T-helper 22 cell (primary cell): ENCODE measurements at places on chromosomes 12 and 14.

- DNase-seq = no peak
Observed at GRCh38 chr12:101941306-101942249, 64.2 kb downstream of the DRAM1 start.

- DNase-seq = no peak
Observed at GRCh38 chr12:4807813-4808212, 87.6 kb downstream of the GALNT8 start.

- no peak for DNase-seq
Observed at GRCh38 chr12:43578782-43579181, 26.8 kb upstream of the ADAMTS20 start.

DNA sequence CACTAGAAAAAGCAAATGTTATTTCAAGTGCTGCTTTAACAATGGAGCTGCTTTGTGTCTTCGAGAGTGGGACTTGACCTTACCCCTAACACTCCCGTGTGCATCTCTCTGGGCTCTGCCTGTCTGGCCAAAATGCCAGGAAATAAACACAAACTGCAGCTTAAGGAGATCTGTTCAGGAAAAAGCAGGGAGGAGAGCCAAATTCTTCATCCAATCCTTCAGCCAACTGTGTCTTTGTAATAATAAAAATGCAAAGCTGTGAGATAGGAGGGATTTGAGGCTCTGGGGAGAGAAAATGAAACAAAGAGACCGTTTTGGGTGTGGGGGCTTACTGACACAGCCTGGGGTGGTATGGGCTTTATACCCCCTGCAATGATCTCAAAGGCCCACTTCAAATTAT lies 85.8 kb upstream of the WSCD2 start:
- DNase-seq = no peak

- DNase-seq = no peak
Observed at GRCh38 chr14:92850492-92850891, 56.4 kb downstream of the GOLGA5 start.

DNA sequence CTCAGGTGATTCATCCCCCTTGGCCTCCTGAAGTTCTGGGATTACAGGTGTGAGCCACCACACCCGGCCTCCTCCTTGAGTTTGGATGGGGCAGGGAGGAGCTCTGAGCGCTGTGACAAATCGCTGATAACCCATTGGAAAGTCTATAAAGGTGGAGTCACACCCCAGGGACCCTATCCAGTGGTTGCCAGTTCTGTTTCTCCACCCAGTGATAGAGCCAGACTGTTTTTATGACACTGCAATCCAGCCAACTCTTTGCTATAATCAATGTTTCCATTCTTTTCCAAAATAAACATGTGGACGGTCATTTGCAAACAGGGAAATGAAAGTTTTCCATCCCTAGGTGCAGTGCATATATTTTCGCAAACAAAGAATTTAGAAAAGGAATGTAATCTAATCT lies 142.0 kb upstream of the PELI2 start:
- DNase-seq = no peak

DNA sequence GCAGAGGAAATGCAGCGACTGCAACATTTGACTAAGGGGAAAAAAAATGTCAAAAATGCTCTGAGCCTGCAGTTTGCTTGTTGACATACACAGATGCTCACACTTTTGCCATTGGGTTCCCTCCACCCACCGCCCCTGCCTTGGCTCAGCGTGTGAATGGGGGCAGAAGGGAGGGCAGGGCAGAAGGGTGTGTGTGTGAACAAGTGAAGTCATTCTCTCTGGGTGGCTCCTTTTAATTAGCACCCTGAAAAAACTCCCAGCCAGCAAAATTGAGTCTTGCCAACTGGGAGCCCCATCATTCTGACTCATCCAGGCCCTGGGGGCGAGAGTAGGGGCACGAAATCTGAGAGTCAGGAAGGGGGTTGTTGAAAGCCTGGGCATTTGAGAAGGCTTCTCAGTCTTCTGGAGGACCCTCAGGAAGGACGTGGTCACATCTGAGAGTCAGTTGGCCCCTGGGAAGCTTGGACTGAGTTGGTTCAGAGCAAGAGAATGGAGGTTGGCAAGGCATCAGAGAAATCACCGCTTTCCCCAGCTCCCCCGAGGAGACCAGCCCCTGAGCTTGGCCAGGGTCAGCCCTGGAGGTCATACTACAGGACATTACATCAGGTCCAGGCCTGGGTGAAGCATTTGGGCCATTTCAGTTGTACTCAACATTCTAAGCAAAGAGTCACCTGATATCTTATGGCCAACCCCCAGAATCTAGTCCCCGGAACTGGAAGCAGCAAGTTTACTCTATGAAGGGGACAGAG lies 22.7 kb upstream of the KRT78 start:
- DNase-seq = no peak

GRCh38 chr14:102723650-102724049 lies 53.6 kb upstream of the TRAF3 start:
- DNase-seq = no peak

- no peak for DNase-seq
Observed at GRCh38 chr12:113075137-113075683, 18.7 kb downstream of the DTX1 start.

- no peak for DNase-seq
Observed at GRCh38 chr14:38171197-38171596, 36.5 kb upstream of the SSTR1 start.
